ENCODE measurements at places on chromosomes 6 and 20.

DNA sequence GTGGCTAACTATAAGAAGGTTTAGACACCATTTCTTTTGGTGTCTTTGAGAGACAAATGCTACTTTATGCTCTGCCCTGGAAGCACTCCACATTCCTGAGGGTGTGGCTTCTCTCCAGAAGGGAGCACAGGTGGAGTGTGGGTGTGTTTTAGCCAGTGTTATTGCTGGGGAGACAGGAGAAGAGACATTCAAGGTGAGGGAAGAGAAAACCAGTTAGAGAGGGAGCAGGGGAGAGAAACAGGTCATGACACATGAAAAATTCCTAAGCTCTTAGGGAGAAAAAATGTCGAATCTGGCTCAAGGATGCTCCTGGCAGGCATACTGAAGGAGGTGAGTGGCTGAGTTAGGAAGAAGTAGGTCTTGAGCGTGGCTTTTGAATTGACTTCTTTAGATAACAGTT is 292.8 kb downstream of the CLIC5 start:
- DNase-seq: no peak

DNA sequence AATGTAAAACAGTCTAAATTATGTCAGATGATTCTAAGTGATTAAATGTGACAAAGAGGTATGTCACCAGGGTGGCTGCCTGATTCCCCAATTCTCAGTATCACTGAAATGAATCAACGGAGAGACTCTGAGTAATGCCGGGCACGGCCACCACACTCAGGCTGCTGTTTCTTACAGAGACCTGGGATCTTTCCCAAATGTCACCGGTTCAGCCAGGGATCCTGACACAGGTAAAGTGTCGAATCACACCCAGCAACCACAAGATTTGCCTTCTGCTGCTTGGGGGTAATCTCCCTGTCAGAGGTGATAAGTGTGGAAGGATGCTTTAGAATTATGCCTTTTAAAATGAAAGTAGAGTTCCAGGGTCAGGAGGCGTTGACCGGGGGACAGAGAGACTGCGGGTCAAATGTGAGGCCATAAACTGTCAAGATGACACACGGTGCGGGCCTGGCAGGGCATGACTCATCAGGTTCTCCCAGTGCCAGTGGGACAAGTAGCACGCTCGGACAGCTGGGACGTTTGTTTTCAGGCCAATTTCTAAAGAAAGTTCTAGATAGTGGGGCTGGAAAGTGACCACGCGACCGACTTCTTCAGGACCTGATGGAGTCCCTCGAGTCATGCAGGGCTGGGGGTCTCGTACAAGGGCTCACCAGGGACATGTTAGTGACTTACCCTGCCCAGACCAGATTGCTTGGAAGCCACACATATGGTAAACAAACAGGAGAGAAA is 48.9 kb downstream of the PRDM1 start:
- no peak for DNase-seq

DNA sequence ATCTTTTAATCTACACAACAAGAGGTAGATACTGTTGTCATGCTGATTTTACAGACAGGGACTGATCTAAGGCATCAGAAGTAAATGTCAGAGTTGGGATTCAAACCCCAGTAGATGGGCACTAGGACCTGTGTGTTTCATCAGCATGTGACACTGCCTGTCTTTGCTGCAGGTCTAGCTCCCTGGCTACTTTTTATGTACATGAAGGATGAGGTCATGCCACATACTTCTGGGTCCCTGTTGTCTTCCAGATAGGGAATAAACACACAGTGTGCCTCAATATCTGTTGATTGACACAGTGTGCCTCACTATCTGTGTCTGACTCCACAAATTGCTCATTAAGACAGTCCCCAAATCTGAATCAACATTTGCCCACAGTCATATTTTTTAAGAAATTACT is 106.9 kb downstream of the TFAP2B start:
- DNase-seq: no peak

GRCh38 chr6:144364208-144364720 is 79.1 kb downstream of the UTRN start:
- no peak for DNase-seq

- no peak for DNase-seq
Measured at GRCh38 chr6:19715167-19715551, 122.0 kb upstream of the ID4 start.

GRCh38 chr6:161660666-161661571 is 387.1 kb upstream of the AGPAT4 start:
- DNase-seq: no peak

DNA sequence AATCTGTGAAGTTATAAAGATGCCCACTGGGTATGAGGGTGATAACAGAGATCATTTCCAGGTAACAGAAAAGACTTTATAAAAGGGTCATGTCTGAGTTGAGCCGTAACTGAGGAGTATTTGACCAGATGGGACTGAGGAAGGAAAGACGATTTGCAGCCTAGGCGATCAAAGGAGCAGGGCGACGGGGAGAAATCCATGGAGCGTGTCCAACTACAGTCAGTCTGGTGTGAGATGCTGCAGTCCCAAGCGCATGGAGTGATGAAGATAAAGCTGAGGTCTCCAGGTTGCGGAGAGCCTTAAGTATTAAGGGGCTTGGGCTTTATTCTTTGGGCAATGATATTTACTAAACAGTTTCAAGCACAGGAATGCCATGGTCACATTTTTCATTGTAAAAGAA is 166.7 kb downstream of the PRKN start:
- no peak for DNase-seq
